ENCODE measurements at places on chromosomes 16 and 17.
A peak's percentile ranks its signal among the peaks of the same experiment; 100 is the strongest.

GRCh38 chr17:247767-248166 is 66.3 kb upstream of the DOC2B start:
- DNase-seq: no peak

DNA sequence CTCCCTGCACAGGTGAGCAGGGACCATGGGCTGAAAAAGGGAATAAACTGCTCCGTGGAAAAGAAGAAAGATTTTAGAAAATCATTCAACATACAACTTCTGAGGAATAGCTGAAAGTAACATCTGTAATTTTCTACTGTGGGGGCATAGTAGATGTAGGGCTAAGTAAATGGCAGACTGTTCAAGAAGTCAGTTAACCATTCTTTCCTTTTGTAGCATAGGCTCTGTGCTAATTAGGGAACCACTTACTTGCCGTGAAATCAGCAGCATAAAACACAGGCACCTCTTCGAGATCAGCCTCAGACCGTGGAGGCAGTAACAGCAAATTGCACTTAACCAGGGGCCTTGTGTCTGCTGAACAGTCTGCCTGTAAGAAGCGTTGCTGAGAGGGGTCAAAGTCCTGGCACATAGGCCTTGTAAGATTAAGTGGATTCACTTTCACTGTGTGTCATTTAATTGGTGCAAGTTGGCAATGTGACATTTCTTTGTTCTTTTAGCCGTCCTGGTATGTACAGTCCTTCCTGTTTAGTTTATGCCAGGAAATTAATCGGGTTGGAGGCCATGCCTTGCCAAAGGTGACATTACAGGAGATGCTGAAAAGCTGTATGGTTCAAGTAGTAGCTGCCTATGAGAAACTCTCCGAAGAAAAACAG is 10.4 kb downstream of the COG1 start:
- no peak for DNase-seq

- DNase-seq: no peak
Observed at GRCh38 chr17:65885541-65886312, 306.2 kb downstream of the CEP112 start.

DNA sequence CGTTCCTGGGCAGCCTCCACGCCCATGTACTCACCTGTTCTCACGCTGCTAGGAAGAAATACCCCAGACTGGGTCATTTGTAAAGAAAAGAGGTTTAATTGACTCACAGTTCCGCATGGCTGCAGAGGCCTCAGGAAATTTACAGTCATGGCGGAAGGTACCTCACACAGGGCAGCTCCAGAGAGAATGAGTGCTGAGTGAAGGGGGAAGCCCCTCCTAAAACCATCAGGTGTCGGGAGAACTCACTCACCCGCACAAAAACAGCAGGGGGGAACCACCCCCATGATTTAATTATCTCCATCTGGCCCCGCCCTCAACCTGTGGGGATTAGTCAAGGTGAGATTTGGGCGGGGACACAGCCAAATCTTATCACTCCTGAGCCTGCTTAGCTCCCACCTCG is 18.2 kb downstream of the RAB40C start:
- peak; percentile 52 for DNase-seq

DNA sequence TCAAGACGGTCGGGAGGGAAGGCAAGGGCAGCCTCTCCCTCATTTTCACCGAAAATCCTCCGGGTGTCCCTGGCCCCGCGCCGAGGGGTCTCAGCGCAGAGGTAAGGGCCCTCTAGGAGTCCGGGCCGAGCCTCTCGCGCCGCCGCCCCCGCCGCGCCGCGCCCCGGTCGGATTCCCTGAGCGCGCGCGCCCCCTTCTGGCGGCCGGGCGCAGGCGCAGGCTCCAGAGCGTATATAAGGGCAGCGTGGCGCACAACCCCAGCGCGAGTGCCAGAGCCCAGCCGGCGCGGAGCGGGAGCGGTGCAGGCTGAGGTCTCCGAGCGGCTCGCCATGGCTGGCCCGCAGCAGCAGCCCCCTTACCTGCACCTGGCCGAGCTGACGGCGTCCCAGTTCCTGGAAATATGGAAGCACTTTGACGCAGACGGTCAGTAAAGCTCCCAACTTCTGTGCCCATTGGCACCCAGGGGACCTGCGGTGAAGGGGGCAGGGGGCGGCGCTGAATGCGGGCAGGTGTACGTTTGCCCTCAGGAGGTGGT is at the start of gene CALB2:
Gene CALB2, plus strand, starts transcription at position 260 of the 535 bp plus-strand sequence. Its CDS starts 70 bp downstream, at position 330.
- DNase-seq: peak; percentile 68

- no peak for DNase-seq
Observed at GRCh38 chr17:70084476-70084875, 9.5 kb downstream of the KCNJ16 start.

- no peak for DNase-seq
Observed at GRCh38 chr16:28872952-28873351, 5.3 kb upstream of the ATP2A1 start.

DNA sequence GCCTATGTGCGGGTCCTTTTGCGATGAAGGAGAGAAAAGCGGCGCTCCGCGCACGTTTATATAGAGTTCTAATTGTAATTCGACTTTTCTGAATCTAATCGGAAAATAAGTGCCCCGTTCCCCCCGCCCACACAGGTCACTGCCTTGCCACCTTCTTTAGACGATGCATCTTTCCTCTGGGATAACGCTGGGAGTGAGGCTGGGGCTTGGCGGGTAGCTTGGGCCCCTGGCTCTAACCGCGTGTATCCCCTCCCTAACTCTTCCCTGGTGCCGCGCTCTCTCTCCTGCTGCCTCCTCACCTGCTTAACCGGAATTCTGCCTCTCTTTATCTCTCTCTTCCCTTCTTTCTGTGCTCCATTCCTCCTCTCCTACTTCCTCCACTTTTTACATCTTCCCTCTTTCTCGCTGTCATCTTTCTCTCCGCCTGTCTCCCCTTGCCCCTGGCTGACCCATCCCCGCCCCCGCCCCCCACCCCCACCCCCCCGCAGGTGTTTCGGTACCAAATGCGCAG is 2.6 kb downstream of the LHX1 start:
- DNase-seq: no peak

GRCh38 chr17:81056312-81056711 is 21.4 kb downstream of the BAIAP2 start:
- no peak for DNase-seq

- DNase-seq: no peak
Observed at GRCh38 chr16:18018376-18018775, 318.2 kb downstream of the NPIPA8 start.

DNA sequence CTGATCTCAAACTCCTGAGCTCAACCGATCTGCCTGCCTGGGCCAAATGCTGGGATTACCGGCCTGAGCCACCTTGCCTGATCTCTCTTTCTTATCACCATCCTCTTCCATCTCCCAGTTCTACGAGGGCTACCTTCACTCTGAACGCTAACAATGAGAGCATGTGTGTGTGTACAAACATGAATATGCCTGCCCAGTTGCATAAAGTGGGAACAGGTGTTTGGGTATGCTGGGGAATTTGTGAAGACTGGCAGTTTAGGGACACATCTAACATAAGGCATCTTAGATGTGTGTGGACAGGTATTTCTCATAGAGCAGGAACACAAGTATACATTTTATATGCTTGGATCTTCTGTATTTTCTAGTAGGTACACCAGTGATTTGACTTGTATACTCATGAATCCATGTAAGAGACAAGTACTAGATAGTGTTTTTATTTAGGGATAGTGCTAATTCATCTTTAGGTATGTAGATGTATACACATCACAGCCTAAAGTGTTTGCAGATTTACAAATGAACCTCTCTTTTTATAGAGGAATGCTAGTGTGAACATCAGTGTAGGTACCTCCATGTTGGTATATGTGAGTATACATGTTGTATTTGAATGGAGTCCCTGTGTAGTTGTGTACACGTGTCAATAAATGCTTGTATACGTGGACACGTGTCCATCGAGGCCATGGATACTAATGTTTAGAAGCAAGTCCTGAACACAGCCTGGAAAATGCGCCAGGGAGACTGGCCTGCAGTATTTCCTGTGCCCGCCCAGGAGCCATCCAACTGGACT is 1.2 kb upstream of the DLX4 start:
- no peak for DNase-seq

DNA sequence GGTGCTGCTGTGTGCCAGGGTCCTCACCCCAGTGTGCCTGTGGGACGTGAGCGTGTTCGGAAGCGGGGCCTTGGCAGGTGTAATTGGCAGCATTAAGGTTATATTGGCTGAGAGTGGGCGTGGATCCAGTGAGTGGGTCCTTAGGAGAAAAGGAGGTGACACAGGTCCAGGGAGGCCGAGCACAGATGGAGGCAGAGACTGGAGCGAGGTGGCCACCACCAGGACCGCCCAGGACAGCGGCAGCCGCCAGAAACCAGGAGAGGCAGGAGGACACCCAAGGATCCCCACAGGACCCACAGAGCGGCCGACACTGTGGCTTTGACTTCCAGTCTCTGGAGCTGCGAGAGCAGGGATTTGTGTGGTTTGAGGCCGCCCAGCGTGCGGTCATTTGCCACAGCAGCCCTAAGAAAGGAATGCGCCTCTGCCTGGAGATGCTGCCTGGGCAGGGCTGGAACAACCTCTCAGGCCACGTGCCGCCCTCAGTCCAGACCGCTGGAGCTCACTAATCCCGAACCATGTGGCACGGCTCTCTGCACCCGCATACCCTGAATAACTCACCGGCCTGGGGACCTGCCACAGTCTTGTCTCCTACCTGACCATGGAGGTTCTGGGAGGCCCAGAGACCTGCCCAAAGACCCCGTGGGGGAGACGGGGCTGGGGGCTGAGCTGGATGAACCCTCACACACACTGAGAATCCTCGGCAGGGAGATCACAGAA is 45.4 kb downstream of the SOX8 start:
- no peak for DNase-seq

GRCh38 chr16:30437511-30438046 is 7.7 kb upstream of the DCTPP1 start:
- DNase-seq: no peak

- DNase-seq: no peak
Observed at GRCh38 chr17:9487406-9487805, 88.2 kb downstream of the STX8 start.

DNA sequence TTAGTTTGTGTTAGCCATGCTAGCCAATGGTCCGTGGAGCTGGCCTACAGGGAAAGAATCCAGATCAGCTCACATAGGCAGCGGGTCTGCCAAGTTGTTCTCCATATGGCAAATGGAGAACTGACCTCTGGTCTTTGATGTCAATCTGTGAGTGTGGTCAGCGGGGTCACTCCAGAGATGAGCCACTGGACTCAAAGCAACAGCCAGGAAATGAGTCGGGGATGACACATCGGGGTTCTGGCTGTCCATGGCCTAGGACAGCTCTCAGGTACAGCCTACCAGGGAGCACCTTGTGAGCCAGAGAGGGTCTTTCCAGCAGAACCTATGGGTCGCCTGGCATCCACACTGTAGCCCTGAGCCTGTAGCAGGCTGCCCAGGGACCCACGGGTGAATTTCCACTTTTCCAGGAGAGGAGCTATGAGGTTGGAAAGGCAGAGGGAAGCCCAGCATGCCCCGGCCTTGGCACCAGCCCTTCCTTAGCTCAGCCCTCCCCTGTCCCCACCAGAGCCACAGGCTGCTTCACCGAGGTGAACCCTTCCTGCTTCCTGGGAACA is 203.0 kb upstream of the TNRC6C start:
- no peak for DNase-seq

DNA sequence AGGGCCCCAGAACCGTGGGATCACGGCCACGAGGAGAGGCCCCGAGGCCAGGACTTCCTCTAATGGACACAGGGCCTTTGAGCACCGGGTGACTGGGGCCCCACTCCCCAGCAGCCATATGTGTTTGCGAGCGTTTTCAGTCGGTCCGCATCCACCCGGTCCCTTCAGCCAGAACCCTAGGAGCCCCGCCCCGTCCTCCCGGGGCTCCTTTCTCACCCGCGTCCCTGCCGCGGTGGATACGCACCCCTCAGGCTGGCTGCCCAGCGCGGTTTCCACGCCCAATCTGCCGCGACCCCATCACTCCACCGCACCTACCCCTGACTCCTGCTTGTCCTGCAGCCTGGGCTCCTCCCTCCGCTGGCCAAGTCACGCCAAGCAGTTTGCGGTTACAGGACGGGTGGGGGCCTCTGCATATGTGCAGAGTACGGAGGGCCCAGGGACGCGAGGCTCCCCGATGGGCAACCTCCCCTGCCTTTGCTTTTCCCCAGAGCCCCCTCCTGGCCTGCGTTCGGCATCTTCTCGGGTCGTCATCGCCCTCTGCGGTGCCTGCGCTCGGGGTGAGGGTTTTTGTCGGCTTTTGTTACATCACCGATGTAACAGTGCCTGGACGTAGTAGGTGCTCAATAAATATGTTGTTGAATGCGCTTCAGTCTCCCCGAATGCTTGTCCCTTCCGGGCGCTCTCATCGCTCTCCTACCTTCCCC is 1.0 kb upstream of the TTYH2 start:
- no peak for DNase-seq

- no peak for DNase-seq
Observed at GRCh38 chr16:48413272-48413671, 28.1 kb upstream of the SIAH1 start.

DNA sequence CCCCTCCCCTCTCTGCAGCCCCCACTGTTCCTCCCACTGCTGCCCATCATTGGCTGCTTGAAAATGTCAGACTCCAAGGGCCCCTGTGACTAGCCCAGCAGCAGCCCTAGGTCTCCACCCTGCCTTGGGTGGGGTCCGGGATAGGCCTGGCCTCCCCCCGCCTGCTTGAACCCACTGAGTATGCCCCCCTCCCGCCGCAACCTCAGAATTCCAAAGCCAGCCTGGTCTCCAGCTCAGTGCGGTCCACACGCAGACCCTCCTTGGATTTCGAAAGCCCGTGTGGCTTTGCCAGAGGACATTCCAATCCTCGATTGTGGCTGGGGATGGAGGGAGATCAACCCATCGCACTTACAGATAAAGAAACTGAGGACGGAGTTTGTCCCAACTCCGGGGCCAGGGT is 6.4 kb downstream of the DPEP1 start:
- DNase-seq: no peak

GRCh38 chr17:30920683-30921543 is 832 bp upstream of the ADAP2 start:
- no peak for DNase-seq

DNA sequence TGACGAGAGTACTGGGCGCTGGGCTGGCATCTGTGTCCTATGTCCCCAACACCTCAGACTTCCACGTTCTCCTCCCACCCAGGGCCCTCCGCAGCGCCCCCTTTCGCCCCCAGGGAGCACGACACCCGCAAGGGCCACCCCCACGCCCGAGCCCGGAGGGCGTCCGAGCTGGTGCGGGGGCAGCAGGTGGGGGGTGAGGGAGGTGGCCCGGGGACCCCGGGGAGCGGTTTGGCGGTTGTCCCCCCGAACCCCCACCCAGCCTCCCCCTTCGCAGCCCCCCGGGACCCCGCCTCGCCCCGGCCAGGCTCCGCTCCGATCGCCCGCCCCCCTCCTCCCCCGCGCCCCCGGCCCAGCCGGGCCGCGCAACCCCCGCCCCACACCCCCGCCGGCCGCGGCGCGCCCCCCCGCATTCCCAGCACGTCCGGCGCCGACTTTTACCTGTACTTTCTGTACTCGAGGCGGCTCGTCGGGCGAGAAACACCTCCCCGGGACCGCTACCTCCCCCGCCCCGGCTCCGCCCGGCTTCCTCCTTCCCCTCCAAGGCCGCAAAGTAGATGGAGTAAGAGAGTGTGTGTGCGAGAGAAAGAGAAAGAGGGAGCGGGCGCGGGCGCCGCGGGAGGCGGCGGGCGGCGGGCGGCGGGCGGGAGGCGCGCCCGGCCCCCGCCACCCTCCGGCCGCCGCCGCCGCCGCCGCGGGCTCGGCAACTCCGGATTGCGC is 901 bp downstream of the CDYL2 start:
- peak; percentile 44 for DNase-seq
